ENCODE measurements at places on chromosomes 4 and X.
A peak's percentile ranks its signal among the peaks of the same experiment; 100 is the strongest.

- H3K4me3 ChIP-seq: no peak overlapping the region
- H3K27ac ChIP-seq: no peak overlapping the region
- DNase-seq: no peak
Observed at GRCh38 chr4:78119698-78120097, 62.6 kb downstream of the FRAS1 start.

DNA sequence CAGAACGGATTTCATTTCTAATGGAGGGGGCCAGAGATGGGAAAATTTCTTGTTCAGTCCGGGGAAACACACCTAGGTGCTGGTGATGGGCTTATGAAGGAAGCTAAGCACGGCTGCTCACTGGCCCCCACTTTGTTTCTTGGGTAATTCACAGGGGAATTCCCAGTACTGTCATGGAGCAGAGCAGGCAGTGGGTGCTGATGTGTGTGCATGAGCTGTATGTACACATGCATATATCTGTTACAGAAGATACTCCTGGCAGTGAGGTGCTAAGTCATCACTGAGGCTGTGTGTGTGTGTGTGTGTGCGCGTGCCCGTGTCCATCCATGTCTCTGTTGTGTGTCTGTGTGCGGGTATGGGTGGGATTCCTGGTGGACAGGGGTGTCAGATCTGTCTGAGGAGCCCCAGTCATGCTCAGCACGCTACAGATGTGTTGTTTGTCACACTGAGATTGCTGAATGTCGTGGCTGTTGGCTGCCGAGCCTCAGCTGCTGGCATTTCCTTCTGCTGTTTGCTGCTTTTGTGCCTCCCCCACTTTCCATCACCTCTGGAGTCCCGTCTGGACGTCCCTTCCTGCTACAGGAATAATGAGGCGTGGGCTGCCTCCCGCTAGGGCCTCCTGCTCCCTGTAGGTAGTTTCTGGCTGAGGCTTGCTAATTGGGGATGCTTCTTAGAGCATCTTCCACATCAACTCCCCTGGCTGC lies 53.3 kb downstream of the JADE1 start:
- H3K4me3 ChIP-seq: no peak overlapping the region
- no peaks in the 10 kb centered on the region for H3K36me3 ChIP-seq
- peak overlapping the region; percentile 29 for H3K27ac ChIP-seq

DNA sequence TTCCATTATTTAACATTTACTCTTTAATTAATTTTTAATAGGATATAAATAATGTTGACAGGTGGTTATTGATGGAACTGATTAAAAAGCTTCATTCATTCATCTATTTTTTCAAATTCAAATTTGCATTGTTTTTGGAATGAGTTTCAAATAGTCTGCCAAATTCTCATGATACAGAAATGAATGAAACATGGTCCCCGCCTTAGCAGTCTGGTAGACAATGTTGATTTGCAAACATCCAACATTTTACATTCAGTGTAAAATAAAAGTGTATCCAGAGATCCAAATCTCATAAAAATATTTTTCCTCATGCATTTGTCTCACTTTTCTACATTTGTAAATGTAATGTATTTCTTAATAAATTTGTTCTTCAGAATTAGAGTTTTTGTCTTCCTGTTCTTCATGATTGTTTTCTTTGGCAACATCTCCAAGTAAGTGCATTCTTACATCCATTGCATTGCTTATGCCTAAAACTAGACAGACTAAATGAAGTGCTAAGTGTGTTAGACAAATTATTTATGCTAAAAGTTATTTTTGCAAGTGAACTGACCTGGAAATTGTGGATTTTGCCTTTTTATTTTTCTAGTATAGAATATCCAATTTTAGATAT lies 142.3 kb downstream of the PCDH18 start:
- no peaks in the 10 kb centered on the region for H3K36me3 ChIP-seq
- no peaks in the 10 kb centered on the region for H3K4me1 ChIP-seq
- no peak overlapping the region for H3K27ac ChIP-seq
- H3K27me3 ChIP-seq: no peaks in the 10 kb centered on the region
- no peak overlapping the region for H3K4me3 ChIP-seq

- H3K36me3 ChIP-seq: no peaks in the 10 kb centered on the region
- no peaks in the 10 kb centered on the region for H3K27me3 ChIP-seq
- H3K4me1 ChIP-seq: no peaks in the 10 kb centered on the region
- no peak for DNase-seq
- no peak overlapping the region for H3K4me3 ChIP-seq
Observed at GRCh38 chr4:187711586-187711985, 284.0 kb upstream of the ZFP42 start.

DNA sequence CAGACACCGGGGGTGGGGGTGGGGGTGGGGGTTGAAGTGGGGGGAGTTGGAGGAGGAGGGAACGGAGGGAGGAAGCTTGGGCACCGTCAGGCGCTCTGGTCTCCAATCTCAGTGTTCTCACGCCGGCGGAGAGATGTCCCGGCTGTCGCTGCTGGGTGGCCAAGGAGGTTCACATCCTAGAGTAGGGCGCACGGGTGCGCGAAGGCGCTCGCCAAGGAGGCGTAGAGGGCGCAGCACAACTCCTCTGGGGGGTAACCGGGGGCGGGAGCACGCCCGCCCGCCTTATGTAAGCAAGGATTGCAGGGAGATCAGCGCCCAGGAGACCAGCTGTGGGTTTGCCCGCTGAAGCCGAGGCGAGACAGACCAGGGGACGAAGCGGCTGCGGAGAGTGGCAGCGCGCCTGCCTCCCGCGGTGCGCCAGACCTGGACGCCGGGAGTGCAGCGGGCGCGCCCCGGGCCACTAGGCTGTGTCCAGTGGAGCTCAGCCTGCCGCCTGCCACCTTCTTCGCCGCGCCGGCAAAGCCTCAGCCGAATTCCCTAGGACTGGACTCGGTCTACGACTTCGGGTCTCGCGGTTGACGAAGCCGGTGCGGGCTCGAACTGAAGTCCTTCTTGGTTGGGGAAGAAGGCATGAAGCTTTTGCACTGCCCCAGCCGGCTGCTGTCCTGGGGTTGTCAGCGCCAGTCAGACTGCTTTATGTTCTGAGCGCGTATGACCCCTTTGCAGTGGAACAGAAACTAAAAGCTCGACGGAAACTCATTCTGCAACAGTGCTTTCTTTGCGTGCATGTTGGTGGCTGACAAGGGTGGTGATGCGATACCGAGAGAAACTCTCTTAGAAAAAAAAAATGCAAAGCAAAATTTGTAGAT lies 707 bp upstream of the UNC5C start:
- H3K4me1 ChIP-seq: peaks cover 12% of the 10 kb centered on the region
- peak overlapping the region; percentile 85 for H3K4me3 ChIP-seq
- no peaks in the 10 kb centered on the region for H3K36me3 ChIP-seq

GRCh38 chr4:181770971-181771370 lies 472.2 kb upstream of the TENM3 start:
- H3K27ac ChIP-seq: no peak overlapping the region
- DNase-seq: no peak
- no peaks in the 10 kb centered on the region for H3K4me1 ChIP-seq
- H3K36me3 ChIP-seq: no peaks in the 10 kb centered on the region

DNA sequence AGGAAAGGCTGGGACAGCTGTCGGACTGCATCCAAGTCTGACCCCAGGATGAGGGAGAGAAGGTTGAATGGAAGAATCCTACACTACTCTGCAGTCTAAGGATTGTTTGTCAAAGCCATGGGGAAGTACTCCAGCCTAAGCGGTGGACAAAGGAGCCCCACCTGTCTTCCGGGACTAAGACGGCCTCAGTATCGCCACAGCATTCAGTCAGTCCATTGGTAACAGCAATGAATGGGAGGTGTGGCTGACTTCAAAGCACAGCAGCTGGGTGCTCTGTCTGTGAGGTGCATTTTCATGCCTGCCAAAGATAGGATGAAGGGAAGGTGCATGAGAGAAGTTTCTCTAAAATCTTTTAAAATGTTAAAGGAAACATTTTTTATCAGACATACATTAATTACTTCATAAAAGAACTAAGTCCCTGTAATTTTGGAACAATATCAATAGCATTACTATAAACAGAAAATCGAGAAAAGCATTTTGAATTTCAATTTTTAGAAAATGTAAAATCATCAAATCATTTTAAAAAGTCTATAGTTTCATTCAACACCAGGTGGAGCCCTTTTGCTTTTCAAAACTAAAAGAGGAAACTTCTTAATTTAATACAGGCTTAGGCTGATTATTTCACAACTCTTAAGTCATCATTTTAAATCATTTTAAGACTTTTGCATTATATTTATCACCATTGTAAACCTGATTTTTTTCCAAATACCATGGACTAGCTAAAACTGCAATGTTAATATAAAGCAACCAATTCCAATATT lies 27.6 kb upstream of the INTU start:
- H3K4me3 ChIP-seq: no peak overlapping the region
- no peak for DNase-seq
- no peak overlapping the region for H3K27ac ChIP-seq
- no peaks in the 10 kb centered on the region for H3K36me3 ChIP-seq
- H3K27me3 ChIP-seq: no peaks in the 10 kb centered on the region

DNA sequence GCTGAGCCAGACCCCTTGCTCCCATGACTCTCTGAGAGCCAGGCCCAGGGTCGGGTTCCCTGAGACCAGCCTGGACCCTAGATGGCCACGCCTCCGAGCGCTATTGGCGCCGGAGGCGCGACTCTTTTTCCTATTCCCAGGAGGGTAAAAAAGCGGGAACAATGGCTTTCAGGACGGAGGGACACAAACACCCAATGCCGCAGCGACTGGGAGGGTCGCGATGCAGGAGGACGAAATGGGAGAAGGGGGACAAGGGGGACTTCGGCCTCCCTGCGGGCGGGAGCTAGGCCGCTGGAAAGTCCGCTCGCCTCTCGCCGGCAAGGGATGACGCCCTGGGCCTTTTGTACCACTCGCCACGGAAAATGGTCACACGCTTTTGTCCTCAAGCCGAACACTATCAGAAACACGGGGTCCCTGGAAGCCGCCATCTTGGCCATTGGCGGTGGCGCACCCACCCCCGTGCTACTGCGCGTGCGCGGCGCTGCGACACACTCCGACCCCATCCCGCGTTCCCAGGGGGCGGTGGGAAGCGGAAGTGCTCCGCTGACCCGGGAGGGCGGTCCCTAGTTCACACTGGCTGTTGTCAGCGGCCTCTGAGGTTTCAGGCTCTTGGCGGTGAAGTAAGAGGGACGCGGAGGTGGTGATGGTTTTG lies 98.4 kb downstream of the ZNF674 start:
- peak; percentile 84 for DNase-seq
- H3K4me3 ChIP-seq: peak overlapping the region; percentile 68
- H3K27ac ChIP-seq: peak overlapping the region; percentile 77
- H3K27me3 ChIP-seq: no peaks in the 10 kb centered on the region
- no peaks in the 10 kb centered on the region for H3K36me3 ChIP-seq

- no peaks in the 10 kb centered on the region for H3K4me1 ChIP-seq
- H3K27me3 ChIP-seq: no peaks in the 10 kb centered on the region
- no peak for DNase-seq
Observed at GRCh38 chr4:113059449-113060182, 10.2 kb downstream of the ANK2 start.

GRCh38 chrX:38102240-38102639 lies 95.9 kb downstream of the SYTL5 start:
- DNase-seq: no peak
- H3K27ac ChIP-seq: no peak overlapping the region
- H3K4me3 ChIP-seq: no peak overlapping the region
- H3K27me3 ChIP-seq: no peaks in the 10 kb centered on the region
- no peaks in the 10 kb centered on the region for H3K4me1 ChIP-seq
